T-helper 17 cell (primary cell): ENCODE measurements at places on chromosomes 5 and 9.

GRCh38 chr9:19442240-19442639 is 33.4 kb downstream of the ACER2 start:
- no peak for DNase-seq

DNA sequence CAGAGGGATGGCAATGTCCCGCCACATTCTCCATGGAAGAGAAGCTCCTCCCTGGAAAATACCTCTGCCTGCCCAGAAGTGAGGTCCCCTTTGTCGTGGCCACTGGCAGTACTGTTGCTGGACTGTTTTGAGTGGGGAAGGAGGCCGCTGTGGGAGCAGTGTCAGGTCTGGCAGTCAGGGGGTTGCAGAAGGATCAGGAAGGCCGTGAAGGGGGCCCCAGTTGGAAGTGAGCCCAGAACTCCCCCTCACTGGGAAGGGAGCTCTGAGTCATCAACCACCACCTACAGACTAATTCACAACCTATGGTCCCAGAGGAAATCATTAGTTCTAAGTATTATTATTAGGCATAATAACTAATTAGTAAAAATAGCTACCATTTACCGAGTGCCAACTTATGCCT is 200.4 kb downstream of the TTLL11 start:
- DNase-seq = no peak

- no peak for DNase-seq
Observed at GRCh38 chr5:13508559-13508958, 435.9 kb downstream of the DNAH5 start.

DNA sequence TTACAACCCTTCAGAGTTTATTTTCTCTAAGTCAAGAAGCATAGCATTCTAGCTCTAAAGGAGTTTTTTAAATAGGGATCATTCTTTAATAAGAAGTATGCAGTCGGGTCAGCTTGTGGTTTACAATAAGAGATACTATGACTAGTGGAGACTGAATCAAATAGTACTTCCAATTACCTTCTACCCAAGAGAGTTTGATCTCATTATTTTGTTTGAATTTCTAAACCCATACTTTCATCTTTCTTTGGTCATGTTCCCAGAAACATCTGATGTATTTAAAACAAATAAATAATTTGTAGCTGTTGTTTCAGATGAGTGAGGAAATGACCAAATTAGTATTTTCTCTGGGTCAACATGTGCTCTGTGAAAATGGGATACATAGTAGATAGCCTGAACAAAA is 160.2 kb upstream of the CDH6 start:
- no peak for DNase-seq

GRCh38 chr9:100229136-100229535 is 123.6 kb downstream of the TEX10 start:
- DNase-seq = no peak

GRCh38 chr5:44839018-44839681 is 30.4 kb downstream of the MRPS30 start:
- no peak for DNase-seq

GRCh38 chr5:76457674-76458485 is 54.8 kb downstream of the IQGAP2 start:
- no peak for DNase-seq

DNA sequence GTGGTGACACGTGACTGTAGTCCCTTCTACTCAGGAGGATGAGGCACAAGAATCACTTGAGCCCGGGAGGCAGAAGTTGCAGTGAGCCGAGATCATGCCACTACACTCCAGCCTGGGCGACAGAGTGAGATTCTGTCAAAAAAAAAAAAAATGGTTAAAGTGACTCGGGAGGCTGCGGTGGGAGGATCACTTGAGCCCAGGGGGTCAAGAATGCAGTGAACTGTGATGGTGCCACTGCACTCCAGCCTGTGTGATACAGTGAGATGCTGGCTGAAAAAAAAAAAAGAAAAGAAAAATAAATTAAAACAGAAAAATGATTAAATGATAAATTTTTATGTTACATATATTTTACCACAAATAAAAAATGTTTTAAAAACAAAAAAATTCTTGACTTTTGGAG is 51.9 kb downstream of the KLF4 start:
- DNase-seq = no peak

DNA sequence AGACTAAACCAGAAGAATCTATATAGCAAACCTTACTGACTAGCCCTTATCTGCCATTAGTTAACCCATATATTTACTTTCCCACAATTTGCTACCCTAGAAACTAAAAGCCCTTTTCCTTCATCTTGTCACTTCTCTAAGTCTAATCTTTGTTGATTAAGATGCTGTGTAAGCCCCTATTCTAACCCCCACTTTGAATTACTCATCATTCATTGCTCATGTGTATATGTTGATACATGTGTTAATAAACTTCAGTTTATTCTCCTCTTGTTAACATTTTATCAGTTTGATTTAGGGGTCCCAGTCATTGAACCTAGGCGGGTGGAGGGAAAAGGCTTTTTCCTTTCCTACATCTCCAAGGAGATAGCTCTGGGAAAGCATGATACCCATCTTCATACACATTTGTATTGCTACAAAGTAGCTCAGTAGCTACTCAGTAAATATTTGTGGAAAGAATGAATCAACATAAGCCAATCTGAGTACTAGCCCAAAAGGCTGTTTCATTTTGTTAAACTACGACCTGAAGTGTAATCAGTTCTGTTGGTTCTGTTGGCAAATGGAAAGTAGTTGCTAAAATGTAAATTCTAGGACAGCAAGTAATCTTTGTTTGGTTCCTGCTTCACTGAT is 35.1 kb upstream of the NDFIP1 start:
- DNase-seq = no peak

- DNase-seq = no peak
Observed at GRCh38 chr5:160747987-160748386, 104.0 kb downstream of the ATP10B start.

DNA sequence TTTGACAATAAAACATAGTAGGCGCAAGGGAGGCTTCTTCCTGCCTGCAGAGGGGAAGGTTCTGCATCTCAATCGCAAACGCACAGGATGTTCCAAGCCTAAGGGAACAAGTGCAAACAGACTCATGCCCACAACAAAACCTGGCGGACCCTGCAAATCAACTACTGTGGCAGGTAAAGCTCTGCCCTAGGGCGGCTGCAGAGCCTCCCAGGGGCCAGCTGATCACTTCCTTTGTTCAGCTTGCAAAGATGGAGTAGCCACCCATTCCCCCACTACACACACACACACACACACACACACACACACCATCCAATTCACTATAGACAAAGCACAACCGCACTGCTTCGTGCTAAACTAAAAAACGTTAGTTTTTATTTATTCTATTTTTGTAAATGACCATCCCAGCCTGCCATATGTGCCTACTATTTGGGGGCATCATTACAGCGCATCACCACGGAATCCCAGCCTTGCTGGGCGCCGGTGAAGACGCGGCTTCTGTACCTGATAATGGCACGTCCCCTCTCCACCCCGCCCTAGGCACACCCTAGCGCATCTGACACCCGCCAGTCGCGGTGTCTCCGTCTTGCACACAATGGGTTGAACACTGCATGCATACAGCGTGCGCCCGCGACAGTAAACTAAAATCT is 57.6 kb downstream of the DPYSL3 start:
- no peak for DNase-seq

DNA sequence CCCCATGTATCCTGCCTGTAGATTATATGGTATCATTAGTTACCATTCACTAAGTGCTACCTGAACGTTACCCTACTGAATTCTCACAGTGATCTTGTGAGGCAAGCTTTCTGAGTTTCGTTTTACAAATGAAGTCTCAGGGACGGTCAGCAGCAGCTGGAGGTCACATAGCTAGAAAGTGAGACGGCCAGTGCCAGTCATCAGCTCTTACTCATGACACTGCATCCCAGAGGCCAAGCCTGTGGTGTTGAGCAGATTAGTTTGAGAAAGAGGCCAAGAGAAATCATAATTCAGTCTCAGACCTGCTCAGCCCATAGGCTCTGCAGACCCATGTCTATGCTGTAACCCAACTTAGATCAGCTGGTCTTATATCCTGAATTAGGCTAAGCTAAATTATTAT is 95.7 kb upstream of the EGFLAM start:
- DNase-seq = no peak

GRCh38 chr9:75599126-75599525 is 291.3 kb upstream of the PCSK5 start:
- DNase-seq = no peak

- no peak for DNase-seq
Observed at GRCh38 chr5:122874179-122874875, 28.9 kb downstream of the SNX24 start.

DNA sequence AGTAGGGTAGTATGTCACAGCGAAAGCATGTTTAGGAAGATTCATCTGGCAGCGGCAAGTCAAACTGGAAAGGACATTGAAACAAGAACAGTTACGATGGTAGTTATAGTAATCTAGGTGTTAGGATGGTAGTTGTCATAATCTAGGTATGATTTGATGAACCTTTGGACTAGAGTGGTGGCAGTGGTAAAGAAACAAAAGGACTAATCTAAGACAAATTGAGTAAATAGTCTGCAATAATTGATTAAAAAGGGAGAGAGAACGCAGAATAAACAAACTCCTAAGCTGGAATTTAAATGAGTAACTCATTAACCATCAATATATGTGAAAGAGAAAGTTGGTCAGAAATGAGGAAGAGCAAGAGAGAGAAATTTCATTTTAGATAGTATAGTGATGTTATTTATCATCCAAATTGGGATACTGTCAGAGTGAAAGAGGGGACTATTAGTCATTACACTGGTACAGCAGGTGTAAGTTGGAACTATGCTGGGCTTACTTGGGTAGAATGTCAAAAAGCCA is 56.8 kb downstream of the MTREX start:
- no peak for DNase-seq

DNA sequence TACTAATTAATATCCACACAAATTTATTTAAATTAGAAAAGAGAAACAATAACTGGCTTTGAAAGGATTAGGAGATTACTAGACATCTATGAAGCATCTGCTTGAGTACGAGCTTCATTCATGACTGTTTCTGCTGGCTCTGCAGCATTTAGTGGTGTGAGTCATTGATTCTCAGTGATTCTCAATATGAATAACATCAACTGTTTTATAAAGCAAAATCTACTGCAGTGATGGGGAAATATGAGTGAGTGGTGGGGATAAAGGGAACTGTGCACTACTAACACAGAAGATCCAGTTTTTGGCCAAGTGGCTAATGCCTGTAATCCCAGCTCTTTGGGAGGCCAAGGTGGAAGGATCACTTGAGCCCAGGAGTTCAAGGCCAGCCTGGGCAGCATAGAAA is 8.4 kb downstream of the FNBP1 start:
- DNase-seq = no peak

DNA sequence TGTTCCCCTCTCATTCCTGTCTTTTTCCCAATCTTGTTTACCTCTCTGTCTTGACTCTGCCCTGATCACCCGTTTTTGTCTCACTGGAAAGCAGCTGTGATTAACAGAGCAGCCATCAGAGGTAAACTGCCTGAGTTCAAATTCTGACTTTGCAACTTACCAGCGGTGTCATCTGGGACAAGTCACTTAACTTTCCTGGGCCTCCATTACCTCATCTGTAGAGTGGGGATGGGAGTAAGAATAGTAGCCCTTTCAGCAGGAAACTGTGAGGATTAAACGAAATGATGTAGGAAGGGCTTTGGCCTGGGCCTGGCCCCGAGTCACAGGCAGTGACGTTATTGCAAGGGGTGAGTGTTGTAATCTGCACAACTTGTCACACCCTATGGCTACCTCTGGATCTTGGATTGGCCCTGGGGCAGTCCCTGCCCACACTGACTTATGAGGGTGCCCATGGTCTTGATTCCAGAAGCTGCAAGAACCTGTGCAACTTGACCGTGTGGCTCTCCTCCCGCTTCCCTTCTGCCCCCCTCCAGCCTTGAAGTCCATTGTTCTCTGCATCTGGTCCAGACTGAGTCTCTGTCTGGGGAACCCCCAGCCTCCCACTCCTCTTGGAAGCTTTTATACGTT is 657 bp upstream of the PCDH12 start:
- no peak for DNase-seq

GRCh38 chr5:153490118-153491037 is at the start of gene GRIA1:
TSS of gene GRIA1 (plus strand) at chr5:153490670.
- DNase-seq = no peak

- no peak for DNase-seq
Observed at GRCh38 chr9:118946669-118947068, 422.6 kb downstream of the BRINP1 start.

DNA sequence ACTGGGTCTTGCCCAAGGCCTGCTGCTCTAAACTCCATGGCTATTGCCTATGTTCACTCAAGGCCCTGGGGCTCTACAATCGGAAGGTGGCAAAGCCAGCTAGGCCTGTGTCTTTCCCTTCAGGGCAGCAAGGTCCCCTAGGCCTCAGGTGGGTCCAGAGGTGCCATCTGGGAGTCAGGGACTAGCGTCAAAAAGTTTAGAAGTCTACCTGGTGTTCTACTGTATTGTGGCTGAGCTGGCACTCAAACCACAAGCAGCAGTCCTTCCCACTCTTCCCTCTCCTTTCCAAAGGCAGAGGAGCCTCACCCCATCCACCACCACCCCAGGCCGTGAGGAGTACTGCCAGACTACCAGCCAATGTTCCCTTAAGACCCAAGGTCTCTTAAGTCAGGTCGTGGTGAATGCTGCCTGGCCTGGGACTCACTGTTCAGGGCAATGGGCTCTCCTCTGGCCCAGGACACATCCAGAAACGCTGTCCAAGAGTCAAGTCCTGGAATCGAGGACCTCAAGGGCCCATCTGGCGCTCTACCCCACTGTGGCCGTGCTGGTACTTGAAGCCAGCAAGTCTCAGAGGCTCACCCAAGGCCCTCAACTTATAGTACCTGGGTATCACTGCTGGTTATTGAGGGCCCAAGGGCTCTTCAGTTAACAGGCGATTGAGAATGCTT is 13.0 kb upstream of the SARDH start:
- DNase-seq = no peak

GRCh38 chr5:102221949-102222348 is 74.1 kb downstream of the SLCO4C1 start:
- no peak for DNase-seq

- no peak for DNase-seq
Observed at GRCh38 chr5:12661617-12662370, 757.5 kb upstream of the CTNND2 start.

DNA sequence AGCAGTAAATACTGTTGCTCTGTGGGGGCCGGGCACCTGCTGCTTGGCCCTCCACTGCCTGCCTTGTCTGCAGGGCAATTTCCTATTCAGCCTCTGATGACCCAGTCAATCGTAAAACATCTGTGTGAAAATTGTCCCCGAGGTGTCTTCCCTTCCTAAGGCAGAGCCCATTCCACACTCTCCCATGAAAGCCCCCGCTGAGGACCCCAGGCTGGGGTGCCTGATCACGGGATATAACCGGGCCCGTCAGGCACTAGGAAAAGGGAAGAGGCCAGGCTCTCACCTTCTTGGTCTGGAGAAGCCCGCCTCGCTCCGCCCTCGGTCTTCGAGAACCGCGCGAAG is 27.2 kb upstream of the SCGB3A1 start:
- no peak for DNase-seq
